ENCODE measurements at places on chromosomes 6 and 20.

DNA sequence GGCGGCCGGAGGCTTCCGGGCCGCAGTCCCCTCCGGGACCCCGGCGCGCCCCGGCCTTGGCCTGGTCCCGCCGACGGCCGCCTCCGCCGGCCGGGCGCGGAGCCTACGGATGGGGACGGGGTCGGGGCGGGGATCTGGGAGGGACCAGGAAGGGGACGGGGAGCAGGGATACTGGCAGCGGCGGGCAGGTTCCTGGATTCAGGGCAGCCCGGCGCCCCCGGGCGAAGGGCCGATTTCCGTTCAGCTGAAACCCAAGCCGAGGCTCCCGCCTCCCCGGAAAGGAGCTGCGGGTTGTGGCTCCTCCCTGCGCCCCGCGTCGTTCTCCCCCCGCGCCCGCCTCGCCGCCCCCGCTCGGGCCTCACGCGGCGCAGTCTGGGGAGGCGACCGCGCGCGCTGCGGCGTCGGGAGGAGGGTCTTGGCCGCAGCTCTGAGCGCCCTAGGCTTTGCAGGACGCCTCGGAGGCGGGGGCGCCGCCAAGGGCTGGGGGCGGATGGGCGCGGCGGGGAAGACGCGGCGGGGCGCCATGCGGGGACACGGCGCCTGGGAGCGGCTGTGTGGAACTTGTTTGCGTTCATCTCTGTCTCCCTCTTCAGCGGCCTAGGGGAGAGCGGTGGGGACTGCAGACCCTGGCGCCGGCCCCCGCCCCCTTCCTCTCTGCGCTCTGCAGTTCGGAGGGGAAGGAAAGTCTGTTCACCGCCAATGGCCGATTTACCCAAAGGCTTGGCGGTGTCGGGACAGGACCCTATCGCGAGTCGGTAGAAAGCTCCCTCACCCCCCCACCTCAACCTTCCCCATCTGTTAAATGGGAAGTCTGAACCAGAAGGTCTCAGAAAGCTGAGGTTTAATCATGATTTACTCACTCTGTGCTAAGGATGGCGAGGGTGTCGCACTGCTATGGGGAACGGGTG, 22.7 kb upstream of the TMEM181 start:
- no peak for DNase-seq

GRCh38 chr6:33730611-33731010, 16.1 kb downstream of the IP6K3 start:
- DNase-seq, result no peak

DNA sequence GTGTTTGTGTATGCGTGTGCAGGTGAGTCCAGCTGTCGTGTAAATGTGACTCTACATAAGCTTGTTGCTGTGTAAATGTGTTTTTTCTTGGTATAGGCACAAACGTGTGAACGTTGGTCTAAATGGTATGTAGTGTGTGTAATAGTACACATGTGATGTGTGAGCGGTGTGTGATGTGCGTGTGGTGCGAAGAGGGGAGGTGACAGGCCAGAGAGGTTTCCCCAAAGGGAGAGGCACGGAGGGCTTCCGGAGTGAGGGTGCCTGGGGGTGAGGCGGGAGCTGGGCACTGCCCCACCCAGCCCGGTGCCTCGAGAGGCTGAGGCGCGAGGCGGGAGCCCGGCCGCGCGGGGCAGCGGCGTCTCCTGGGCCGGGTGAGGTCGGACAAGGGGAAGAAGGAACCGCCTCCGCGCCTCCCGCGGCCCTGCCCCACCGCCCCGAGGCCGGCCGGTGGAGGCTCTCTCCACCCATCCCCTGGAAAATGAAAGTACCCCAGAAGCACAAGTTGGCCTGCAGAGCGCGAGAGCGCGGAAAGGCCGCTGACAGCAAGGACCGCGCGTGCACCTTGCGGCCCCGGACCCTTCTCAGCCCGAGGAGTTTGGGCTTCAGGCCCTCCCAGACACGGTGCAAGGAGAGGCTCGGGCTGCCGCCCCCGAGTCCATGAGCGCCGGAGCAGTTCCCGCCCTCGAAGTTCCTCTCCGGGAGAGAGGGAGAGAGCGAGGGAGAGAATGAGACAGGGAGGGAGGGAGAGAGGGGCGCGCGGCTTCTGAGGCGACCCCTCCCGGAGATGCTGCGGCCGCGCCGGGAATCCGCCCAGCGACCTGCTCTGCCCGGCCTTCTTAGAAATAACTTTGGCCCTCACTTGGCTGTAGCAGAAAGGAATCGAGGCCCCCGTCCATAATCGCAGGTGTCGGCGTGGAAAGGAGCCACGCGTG, 43.2 kb upstream of the OSTM1 start:
- DNase-seq, result peak; percentile 76

DNA sequence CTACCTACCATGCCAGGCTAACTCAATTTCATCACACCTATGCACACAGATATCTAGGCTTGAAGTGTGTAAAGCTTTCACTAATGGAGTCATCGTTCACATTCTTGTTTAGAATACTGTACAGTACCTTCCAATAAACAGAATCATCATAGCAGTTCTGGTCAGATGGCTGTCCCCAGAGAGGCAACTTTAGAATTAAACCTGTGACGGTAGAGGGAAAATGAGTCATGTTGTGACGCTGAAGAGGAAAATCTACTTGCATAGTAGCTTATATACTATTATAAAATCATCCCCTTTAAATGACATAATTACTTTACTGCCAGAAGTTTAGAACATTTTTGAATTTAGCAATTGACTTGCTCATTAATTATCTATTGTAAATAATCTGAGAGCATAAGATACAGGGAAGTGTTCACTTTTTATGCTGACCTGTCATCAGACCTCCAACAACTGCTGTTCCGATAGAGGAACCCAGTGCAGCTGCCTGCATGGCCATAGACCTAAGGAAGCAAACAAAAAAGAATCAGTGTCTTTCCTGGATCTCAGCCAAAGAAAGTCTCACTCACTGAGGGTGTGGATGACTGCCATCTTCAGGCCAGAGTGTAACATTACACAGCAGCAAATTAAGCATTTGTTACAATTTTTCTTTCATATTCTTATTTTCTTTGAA, 29.8 kb downstream of the RHAG start:
- peak; percentile 68 for DNase-seq

DNA sequence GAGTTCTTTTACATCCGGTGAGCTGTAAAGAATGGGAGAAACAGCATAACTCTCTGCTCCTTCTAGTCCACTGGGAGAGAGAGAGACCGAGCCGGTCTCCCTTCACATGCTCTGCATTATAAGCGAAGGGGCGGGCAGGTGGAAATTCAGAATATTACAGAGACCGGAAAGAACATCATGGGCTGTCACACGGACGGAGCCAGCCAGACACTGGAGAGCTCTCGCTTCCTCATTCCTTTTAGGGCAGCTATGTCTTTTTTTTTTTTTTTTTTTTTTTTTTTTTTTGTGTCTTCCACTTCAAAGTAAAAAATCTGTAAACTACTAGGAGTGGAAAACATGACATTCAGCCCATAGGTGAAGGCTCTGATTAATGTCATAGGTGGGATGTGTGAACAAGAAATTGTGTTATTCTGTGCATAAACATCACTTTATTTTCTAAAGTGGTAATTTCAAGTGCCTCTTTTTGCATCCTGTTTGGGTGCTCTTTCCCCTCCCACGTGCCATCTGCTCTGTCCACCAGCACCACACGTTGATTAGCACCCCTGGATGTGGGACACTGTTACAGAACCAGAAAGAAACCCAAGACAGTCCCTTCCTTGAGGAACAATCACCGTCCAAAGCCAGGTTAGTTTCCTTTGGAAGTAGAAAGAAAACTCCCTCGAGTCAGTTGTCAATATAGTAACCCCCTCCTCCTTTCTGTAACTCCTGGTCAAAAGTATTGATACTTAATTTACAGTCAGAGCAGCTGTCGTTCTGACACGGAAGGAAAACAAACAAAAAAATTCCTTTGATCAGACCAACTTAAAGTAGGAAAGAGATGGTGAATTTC, at the start of gene TAGAP:
TSS of gene TAGAP (minus strand) at position 93 of the 829 bp plus-strand sequence. CDS start 845 bp downstream, outside the sequence.
- peak; percentile 97 for DNase-seq

DNA sequence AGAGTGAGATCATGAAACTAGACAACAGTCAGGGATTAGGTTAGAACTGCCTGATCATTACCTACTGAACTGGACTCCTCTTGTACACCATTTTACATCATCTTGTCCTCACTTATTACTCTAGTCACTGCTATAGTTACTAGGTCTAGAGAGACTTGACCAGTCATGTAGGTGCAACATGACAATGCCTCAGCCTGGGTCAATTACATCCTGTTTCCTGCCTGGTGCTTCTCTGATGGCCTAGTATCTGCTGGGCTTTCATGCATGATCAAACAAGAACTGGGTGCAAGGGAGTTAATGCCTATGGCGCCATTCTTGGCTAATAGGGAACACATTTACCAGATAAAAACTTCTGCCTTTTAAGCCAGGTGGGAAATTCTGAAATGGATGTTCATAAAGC, 39.2 kb upstream of the MMS22L start:
- DNase-seq, result no peak

GRCh38 chr20:38168791-38169589, 3.9 kb upstream of the TGM2 start:
- peak; percentile 90 for DNase-seq

GRCh38 chr6:18963439-18963838, 576.3 kb downstream of the RNF144B start:
- no peak for DNase-seq

GRCh38 chr6:53014063-53014462, 19.0 kb upstream of the GSTA4 start:
- peak; percentile 22 for DNase-seq

DNA sequence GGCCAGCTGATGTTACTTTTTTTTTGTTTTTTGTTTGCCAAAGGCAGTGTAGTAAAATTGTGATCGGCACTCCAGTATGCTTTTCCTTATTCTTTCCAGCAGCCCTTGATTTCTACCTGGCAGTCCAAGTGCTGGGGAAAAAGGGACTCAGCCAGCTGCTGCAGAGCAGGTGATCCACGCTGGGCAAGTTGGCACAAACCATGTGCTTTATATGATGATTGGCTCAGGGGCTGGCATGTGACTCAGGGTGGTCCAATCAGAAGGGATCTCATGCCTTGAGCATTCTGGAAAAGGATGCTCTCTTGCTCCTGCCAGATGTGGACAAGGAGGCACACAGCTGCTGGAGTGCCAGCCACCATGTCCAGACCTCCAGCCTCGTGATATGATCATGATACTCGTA, 54.5 kb downstream of the SULF2 start:
- DNase-seq, result no peak

- DNase-seq, result no peak
Observed at GRCh38 chr6:3490625-3490980, 33.8 kb upstream of the SLC22A23 start.

DNA sequence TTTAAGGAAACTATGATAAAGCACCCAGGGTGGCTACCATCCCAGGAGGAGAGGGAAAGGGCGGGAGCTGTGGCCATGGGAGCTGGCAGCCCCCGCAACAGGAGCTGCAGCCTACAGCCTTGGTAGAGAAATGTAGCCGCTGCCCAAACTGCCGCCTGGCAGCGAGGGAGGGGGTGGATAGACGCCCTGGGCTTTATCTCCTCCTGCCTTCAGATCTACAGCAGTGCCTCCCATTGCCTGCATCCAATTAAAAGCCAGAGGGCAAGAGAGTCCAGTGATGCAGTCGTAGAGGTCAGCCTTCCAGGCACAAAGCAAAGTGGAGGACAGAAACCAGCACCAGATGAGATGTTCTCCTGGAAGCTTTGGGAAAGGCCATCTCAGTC, 35.0 kb upstream of the ZFAND3 start:
- DNase-seq, result no peak

DNA sequence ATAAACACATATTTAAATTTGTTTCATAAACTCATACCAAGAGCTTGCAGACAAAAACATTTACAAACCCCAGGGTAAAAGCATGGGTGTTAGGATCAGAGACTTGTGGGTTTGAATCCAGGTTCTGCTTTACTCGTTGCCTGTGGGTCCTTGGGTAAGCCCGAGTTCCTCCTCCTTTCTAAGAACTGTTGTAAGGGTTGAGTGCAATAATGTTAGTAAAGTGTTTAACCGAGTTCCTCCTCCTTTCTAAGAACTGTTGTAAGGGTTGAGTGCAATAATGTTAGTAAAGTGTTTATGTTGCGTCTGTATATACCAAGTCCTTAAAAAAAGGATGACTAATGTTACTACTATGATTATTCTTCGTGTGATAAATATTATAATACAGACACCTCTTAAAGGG, 18.7 kb downstream of the CCDC170 start:
- peak; percentile 90 for DNase-seq

DNA sequence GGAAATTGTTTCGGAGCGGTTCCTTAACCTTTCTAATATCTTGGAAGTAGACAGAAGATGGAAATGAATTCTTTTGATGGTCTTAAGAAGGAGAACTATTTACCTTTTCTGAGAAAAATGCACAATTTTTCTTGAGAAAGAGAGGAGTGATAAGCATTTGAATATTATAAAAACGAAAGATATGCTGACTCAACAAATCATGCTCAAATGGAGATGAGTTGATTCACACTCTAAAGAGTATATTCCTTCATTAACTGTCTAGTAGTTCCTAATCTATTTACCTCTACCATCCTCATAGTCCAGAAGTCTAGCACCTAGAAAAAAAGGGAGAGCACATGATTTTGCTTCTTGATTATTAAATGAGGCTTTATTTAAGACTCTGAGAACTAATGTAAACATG, 4.1 kb downstream of the TSBP1 start:
- no peak for DNase-seq

DNA sequence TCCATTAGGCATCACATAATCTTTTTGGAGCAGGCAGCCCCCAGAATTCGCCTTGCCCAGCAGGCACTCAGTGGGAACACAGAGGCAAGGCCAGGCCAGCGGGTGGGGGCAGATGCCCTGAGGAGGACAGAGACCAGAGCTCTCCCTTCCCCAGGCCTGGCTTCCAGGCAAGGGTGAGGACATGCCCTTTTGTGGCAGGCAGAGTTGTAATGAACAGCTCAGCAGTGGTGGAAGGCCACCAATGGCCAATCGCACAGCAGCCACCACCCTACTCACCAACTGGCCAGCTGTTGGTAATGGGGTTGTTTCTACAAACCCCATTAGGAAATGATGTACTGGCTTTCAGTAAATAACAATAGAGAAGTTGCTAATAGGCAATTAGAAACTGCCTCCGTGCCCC, 15.4 kb upstream of the DDO start:
- no peak for DNase-seq

GRCh38 chr20:25282034-25282781, 34.3 kb downstream of the PYGB start:
- DNase-seq, result no peak

DNA sequence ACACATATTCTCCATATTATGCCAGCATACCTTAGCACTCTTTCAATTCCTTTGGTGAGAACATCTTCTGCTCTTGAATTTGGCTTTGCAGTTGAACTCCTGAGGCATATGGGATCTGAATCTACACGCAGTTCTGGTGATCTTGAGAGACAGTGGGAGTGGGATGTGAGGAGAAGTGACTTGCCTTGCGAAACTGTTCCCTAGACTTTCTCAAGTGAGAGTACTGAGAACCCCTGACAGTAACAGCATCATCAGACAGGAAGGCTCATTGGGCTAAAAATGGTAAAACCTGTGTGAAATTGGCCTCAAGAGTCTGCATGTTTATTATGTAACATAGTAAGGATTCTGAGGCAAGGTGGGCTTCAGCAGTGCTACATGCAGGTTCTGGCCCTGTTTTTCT, 49.1 kb upstream of the CEP85L start:
- peak; percentile 69 for DNase-seq

- DNase-seq, result no peak
Observed at GRCh38 chr6:42400061-42400760, 51.5 kb downstream of the TRERF1 start.
